ENCODE measurements at places on chromosomes 2 and 18.

DNA sequence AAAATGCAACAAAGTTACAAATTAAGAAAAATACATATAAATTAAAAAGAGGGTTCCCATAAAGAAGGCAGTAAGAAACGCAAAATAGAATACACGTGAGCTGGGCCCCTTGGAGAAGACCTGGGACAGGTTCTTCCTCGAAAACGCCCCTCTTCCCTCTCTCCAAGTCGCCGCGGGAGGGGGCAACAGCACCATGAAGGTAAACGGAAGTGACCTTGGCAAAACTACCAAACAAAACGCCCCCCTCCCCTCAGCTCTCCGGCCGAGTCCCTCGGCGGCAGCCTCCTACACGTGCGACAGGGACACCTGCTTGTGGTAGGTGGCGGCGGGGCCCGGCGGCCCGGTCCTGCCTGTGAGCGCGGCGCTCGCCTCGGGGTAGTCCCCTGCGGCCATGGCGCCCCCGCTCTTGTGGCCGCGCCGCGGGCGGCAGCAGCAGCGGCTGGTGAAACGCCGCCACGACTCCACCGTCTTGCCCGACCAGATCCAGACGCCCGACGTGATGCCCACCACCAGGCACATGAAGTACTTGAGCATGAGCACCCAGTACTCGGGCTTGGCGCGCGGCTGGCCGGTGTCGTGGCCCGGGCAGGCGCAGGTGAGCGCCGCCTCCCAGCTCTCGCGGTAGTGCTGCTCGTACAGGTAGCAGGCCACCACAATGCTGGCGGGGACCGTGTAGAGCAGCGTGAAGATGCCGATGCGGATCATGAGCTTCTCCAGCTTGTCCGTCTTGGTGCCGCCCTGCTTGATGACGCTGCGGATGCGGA, 2.8 kb downstream of the FZD5 start:
- DNase-seq = no peak

DNA sequence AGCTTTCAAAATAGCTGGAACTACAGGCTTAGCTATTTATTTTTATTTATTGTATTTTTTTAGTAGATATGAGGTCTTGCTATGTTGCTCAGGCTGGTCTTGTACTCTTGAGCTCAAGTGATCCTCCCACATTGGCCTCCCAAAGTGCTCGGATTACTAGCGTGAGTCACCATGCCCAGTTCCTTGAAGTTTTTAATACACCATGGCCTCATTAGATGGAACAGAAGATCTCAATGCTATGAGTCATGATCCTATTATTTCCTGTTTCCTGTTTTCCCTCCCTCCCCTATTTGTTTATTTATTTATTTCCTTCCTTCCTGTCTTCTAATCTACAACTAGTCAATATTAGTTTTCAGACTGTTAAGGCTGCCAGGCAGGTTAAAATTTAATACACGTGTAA, 309.0 kb downstream of the CMPK2 start:
- no peak for DNase-seq

- DNase-seq = no peak
These were observed 271.8 kb downstream of the MBD2 start for GRCh38 chr18:53952700-53953099.

DNA sequence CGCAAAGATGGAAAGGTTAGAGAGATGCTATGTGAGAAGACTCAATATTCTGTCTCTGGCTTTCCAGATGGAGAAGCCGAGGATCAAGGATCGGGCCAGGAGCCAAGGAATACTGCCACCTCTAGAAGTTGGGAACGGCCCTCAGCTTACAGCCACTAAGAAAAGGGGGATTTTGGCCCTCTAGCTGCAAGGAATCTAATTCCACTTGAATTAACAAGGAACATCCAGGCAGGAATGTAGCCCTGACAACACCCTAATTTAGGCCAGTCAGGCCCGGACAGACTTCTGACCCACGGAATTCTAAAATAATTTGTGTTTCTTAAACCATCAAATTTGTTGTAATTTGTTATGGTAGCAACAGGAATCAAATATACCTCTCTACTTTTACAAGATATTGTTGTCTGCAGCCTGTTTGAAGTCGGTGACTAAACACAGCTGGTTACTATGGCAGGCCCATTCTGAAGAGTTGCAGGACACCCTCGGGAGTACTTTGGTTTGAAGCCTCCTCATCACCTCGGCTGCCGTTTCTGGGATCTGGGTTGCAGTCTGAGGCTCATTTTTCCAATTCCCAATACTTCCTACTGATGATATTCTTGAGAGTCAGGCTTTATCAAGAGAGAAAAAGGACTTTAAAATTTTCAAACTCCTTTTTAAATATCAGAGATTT, 1131.2 kb downstream of the TSN start:
- DNase-seq = no peak

Measured in RWPE2 (cell line).